Forelimb muscle (tissue), 1 donor: ENCODE measurements at places on chromosomes 5 and 9. TPM values are rescaled to one million over a fixed set of nuclear protein-coding genes. Genes with fewer than 3 reads are reported as not detected.

The DDX46 gene
- 58.0 TPM for polyA plus RNA-seq

- DNase-seq = no peak
Observed at GRCh38 chr9:133710661-133711427, 27.3 kb downstream of the SARDH start.

DNA sequence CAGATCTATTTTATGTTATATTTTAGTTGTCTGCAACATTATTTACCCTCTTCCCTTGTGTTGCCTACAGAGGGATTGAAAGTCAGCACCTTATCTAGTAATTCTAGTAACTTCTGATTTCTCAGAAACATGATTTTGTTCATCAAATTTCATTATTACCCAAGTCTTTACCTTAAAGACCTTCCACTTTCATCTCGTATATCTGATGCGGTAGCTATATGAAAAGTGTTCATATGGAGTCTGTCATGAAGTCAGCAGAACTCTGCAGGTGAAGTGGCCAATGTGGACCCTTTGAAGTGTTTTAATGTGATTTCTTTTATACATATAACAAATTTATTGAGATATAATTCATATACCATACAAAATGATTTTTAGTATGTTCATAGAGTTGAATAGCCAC, 40.0 kb downstream of the SLC44A1 start:
- no peak for DNase-seq

The GRIN3A gene
- polyA plus RNA-seq = 1.2 TPM

GRCh38 chr9:75911390-75911789, 20.9 kb downstream of the PCSK5 start:
- DNase-seq = no peak

GRCh38 chr9:117825609-117826347, 121.6 kb downstream of the TLR4 start:
- no peak for DNase-seq

GRCh38 chr5:87210076-87210475, 57.6 kb upstream of the RASA1 start:
- no peak for DNase-seq

The MEF2C gene
- 934 TPM for polyA plus RNA-seq

- no peak for DNase-seq
Observed at GRCh38 chr5:178780581-178781498, 50.4 kb upstream of the ZNF354A start.

The OR13J1 gene
- 0.10 TPM for polyA plus RNA-seq

- no peak for DNase-seq
Observed at GRCh38 chr5:95760273-95761191, 29.4 kb downstream of the RHOBTB3 start.

GRCh38 chr5:90940227-90940995, 381.8 kb downstream of the ADGRV1 start:
- DNase-seq = peak; percentile 17

DNA sequence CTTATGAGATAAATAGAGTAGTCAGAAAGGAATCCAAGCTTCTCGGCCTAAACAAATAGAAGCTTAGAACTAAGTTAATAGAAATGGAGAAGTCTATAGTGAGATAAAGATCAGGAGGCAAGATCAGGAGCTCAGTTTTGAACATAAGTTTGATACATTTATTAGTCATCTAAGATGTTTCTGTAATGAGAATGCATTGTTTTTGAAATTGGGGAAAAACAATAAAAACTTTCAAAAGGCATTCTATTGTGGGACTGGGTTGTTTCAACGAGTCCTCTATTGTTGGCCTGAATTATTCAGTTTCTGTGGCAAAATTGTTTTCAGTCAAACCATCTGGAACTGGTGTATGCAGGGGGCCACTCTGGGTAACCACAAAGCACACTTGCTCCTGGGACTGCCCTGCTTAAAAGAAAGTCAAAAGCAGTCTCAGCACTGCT, 181.0 kb upstream of the CLINT1 start:
- no peak for DNase-seq

The BHMT2 gene
- polyA plus RNA-seq = 3.0 TPM

The TMEM174 gene
- polyA plus RNA-seq = not detected

DNA sequence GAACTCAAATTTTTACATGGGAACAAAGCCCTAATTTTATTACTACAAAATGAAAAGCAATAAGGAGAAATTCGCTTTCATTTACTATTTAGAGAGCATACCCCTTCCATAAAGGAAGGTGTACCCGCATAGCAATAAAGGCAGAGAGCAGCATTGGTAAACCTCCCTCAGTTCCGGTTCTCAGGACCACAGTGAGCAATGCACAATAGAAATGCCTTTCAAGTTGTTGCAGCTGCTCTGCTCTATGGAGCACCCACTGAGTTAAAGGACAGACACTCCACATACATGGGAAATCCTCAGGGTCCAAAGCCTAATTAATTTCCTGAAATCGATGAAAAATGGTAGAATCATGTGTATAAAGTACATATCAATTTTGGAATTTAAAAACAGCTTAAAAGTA, 89.9 kb upstream of the MPDZ start:
- DNase-seq = no peak

DNA sequence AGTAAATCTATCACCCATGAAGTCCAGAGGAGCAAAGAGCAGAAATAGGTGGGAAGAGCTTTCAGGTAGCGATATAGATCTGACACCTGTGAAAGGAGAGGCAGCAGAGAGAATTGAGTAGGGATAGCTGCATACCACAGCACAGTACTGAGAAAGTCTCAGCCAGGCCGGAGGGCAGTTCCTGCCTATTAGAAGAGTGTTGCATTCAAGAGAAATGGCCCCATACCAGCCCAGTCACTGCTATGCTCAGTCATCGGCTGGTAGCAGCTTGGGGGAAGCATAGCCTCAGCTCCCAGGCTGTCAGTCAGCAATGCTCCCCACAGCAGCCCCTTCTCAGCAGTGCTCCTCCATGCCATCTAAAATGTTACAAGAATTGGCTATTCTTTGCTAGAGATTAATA, 285.1 kb upstream of the CDH6 start:
- no peak for DNase-seq

DNA sequence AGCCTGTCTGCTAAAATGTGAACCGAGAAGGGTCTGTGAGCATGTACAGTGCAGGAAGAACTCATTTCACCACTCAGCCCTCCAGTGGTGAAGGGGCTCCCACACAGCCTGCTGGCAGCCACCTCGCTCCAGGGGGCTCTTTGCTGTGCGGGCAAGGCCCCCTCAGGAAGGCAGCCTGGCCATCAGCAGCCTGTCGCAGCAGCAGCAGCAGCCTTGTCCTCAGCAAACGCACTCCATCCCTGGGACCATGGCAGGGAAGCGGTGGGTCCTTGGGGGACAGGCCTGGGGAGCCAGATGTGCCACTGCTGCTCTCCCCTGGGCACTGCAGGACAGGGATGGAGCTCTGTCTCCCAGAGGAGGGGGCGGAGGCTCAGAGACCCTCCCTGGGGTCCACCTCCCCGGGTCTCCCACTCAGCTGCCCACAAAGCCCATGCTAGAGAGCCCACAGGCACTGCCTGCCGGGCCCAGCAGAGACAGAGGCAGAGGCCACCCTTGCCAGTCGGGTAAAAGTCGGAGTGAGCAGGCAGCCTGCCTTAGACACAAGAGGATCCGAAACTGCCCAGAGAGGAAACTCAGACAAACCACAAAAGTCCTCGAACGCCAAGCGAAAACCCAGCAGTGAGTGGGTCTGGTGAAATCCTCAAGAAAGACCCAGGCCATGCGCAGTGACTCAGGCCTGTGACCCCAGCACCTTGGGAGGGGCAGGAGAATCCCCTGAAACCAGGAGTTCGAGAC, 8.0 kb downstream of the BRD3 start:
- DNase-seq = no peak

DNA sequence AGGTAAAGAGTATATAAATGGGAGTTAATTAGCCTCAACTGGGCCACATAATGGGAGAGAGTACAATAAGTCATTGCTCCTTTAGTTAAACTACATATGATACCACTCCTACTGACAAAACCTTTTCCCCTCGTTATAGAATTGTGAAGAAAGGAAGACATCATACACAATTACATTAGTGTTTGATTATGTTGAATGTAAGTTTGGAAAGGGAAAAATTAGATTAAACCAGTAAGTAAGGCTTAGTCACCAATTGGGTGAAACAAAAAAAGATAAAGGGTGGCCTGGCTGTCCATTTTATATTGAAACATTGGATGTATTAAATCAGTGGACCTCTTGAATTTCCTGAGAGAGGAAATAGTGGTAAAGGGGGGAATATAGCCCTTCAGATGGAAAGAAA, 464.3 kb upstream of the PAPPA start:
- no peak for DNase-seq

GRCh38 chr5:142680605-142681259, 5.2 kb downstream of the FGF1 start:
- no peak for DNase-seq

- DNase-seq = no peak
Observed at GRCh38 chr9:108496846-108497245, 358.9 kb downstream of the ACTL7B start.

DNA sequence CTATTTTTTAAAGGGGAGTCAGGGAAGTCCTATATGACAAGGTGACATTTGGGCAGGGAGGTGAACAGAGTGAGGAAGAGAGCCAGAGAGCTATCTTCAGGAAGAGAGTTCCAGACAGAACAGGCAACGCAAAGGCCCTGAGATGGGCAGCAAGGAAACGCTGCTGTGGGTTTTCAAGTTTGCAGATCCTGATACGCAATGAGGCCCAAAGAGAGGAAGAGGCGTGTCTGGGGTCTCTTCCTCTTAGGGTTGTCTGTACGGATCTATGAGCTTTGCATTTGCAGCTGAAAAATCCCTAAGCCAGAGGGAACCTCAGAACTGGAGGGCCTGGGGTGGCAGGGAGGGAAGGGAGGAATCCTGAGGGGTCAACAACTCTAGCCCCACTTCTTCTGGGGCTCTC, 13.6 kb downstream of the FAT2 start:
- DNase-seq = no peak

The BRIX1 gene
- polyA plus RNA-seq = 27.7 TPM

DNA sequence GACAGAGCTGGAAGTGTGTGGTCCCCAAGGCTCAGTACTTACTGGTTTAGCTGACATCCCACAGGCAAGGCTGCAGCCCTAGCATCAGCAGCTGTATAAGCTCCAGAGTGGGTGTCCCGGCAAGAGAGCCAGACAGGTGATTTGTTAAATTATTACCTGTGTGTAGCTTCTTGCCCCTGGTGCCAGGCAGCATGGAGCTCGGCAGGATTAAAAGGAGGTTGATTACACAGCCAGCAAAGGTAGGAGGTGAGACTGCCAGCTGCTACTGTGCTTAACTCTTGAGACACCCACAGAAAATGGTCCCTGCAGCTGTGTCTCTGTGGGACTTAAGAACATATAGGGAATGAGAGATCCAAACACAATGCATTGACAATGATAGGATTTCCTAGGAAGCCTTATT, 54.2 kb downstream of the ARHGAP26 start:
- DNase-seq = no peak
